CD8-positive, alpha-beta T cell (primary cell): ENCODE measurements at places on chromosomes 1 and 21. TPM values are rescaled to one million over a fixed set of nuclear protein-coding genes. Genes with fewer than 3 reads are reported as not detected.

DNA sequence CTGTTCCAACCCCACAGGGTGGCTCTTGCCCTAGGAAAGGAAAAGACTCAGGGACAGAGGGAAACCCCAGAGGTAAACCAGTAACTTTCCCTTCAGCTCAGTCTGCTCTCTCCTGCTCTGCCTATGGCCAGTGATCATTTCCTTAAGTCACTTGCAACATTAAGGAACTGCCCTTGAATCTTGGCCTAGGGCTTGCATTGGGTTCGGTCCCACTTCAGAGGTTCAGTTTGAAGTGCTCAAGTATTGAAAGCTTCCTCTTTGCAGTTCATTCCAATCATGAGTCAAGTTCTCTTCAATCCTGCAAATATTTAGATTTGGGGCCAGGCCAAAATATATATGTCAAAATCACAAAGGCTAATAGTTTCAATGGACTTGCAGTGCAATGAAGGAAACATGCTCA, 97.7 kb upstream of the IRF2BP2 start:
- no peak for DNase-seq

- DNase-seq: no peak
Observed at GRCh38 chr1:12052008-12052573, 11.0 kb upstream of the TNFRSF8 start.

- DNase-seq: no peak
Observed at GRCh38 chr1:119184972-119185371, 44.5 kb upstream of the WARS2 start.

DNA sequence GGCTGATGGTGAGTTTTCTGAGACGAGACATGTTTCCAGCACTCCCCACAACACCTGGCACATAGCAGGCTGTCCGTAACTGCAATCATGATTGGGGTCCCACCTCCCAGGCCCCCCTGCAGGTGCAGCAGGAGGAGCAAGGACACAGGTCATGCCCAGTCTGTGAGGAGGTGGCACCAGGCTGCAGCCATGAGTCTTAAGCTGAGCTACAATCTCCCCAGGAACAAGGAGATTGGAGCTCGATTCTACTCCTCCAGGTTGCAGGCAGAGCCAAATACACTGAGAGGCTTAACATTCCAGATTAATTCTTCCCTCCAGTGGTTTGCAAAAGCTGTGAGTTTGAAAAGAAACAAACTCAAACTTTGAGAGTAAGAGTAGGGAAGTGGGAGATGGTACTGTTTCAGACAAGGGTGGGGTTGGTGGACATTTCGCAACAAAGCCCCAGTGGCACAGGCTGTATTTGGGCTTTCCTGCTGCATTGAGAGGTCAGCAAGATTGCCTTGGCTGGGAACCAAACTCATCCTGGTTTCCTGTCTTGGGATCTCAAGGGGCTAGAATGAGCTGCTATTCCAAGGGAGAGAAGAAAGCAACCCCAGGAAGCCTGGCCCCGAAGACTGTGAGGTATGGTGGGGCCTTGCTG, 64.8 kb upstream of the GALNT2 start:
- DNase-seq: no peak

DNA sequence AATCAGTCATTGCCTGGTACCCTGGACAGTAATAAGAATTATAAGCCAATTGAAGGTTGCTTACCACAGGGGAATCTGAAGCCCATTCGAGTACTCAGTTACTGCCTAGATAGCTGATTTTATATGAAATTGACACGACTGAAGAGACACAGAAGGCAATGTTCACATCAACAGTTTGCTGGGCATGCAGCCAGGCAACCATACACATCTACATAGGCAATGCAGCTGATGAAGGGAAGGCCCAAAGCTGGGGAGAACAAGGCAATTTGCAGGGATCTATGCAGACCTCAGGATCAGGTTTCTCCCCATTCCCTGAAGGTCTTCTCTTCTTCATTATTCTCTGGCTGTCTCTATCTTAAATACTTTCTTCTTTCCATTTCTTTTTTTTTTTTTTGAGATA, 448.7 kb downstream of the PTBP2 start:
- DNase-seq: no peak

The RASAL2 gene
- total RNA-seq: not detected

GRCh38 chr1:207309745-207310273, 11.7 kb upstream of the CD55 start:
- no peak for DNase-seq

DNA sequence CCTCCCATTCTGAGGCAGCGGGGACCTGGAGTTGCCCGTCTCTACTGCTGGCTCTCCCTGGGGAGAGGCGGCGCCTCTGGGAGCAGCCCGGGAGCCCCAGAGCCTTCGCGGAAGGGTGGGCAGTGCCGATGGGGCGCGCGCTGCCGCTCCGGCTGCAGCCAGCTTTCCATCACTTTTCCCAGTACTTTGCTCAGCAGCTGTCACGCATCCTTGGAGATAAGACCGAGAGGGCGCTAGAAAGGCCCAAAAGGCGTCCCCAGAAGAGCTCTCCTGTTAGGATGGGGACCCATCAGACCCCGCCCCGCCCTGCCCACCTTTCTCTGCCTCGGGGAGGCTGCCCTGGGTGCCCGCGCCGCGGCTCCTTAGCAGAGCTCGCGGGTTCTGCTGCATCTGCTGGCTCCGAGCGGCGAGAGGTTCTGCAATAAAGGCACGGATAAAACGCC, 534 bp downstream of the KCNH1 start:
- DNase-seq: peak; percentile 4
